ENCODE measurements at places on chromosomes 16 and 17.

- no peak for DNase-seq
Observed at GRCh38 chr17:55612691-55613141, 101.5 kb upstream of the SMIM36 start.

DNA sequence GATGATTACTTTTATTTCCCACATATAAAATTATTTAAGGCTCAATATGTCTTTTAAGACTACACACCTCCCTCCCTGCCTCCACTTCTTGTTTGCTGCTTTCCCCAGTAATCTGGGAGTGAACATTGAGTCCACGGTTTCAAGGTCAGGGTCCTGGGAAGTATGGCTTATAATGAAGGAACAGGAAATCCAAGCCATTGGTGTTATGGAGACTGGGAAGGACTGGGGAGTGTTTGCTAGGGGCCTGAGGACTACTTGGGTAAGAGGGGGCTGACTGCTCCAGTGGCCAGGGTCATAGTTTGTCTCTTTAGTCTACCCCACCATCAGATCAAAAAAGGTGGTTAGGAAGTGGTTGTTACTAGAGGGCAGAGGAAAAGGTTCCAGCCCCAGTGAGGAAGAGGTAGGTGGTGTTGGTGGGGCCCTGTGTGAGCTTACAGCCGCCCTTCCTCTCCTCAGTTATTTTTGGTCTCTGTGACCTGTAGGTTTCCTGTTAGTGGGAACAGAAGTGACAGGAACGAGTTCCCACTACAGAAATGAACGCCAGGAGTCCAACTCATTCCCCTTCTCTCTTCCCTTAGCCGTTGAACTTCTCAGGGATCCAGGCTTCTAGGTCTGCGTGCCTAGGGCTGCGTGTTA, 742 bp upstream of the SLC16A13 start:
- DNase-seq = no peak

- DNase-seq = no peak
Observed at GRCh38 chr17:17577373-17577772, 14.1 kb downstream of the PEMT start.

DNA sequence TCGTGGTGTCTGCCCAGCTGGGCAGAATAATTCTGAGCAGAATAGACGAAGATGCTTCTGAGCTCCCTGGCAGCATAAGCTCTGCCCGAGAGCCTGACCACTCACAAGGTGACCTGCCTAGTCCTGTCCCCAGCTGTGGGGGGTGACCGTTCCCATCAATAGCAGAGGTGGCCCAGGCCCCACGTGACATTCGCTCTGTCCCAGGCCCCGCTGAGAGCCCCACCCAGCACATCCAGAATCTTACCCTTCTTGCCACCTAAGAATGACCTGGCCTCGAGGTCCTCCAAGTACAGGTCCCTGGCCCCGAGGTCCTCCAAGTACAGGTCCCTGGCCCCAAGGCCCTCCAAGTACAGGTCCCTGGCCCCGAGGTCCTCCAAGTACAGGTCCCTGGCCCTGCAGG, 695 bp upstream of the TMEM204 start:
- DNase-seq = no peak

- DNase-seq = no peak
Observed at GRCh38 chr16:73572135-73572828, 524.4 kb upstream of the ZFHX3 start.

GRCh38 chr16:379183-379960, 2.4 kb downstream of the PGAP6 start:
- DNase-seq = no peak

DNA sequence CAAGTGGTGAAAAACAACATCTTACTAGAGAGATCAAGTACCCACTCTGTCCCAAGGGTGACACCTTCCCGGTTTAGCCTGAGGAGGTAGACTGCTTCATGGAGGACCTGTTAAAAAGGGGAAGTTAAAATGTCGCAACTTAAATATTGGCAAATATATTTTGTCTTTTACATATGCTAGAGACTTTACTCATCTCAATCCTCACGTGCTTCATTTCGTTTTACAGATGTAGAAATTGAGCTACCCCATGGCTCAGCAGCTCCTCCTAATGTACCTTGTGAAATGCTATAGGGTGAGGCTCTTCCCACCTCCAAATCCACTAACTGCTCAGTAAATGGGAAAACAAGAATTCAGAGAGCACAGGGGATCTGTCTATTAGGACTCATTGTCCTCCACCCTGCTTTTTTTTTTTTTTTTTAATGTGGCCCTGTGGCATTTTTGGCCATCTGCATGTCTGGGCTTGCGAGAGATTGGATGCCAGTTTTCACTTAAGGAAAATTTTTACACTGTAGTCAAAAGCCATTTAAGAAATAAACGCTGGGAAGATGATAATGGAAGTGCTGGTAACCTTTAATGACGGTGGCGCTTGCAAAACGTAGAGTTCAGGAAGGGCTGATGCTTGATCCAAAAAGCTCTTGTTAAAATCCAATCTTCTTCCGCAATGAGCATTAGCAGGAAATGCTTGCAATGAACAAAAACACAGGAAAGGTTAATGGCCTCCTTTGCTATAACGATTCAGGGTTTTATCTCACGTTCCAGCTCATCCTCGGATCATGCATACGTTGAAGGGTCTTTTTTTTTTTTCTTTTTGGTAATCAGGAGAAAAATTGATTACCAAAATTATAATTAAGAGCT, 39.8 kb downstream of the HSBP1 start:
- DNase-seq = no peak

DNA sequence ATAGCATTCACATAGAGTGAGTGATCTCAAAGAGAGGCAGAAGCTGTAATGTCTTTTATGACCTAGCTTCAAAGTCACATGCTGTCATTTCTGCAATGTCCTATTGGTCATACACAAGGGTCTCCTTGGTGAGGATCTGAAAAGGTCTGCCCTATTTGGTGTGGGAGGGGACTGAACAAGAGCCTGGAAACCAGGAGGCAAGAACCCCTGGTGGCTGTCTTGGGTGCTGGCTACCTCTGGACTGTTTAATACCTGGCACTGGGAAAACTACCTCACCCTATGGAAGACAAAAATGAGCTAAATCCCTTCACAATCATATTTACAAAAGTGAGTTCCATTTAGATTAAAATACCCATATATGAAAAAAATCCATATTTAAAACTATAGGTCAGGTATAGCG, 9.0 kb downstream of the KCTD13 start:
- no peak for DNase-seq

DNA sequence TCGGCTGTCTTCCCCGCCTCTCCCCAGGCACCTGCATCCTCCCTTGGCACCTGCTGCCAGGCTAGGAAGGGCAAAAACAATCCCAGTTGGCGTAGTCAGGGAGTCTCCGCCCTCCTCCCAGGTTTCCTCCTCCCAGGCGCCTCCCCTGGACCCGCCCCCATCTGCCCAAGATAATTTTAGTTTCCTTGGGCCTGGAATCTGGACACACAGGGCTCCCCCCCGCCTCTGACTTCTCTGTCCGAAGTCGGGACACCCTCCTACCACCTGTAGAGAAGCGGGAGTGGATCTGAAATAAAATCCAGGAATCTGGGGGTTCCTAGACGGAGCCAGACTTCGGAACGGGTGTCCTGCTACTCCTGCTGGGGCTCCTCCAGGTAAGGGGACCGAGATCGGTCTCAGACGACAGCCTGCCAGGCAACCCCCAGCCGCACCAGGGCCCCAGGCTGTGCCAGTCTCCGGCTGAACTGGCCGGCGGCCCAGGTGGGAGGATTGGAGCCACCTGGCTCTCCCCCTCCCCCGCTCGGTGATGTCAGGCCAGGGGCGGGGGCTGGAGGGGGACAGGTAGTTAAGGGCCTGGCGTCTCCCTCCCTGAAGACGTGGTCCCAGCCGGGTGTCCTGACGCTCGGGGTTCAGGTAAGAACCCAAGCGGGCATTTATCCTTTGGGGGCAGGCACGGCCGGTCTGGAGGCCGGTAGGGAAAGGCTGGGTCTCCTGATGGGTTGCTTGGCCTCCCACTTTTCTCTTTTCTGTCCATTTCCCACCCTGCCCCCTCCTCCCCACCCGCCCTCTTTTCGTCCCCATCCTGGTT, at the start of gene GRB7:
Gene GRB7, plus strand, starts transcription at position 179 of the 808 bp plus-strand sequence. CDS start 4,364 bp downstream, outside the sequence.
- DNase-seq = no peak

DNA sequence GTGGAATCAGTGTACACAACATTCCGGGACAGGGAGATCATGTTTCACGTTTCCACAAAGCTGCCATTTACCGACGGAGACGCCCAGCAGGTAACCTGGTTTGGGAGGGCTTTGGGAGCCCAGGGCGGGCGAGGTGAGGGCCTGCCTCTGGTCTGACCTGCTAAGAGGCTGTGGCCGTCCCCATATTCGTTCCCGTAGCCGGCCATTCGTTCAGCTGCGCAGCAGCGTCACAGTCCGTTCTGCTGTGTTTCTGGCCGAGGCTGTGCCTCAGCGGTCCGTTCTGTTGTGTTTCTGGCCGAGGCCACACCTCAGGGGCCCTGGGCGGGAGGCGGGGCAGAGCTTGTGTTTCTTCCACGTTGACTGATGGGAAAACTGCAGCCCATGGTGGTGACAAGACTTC, 68.0 kb downstream of the OR1D5 start:
- DNase-seq = no peak

DNA sequence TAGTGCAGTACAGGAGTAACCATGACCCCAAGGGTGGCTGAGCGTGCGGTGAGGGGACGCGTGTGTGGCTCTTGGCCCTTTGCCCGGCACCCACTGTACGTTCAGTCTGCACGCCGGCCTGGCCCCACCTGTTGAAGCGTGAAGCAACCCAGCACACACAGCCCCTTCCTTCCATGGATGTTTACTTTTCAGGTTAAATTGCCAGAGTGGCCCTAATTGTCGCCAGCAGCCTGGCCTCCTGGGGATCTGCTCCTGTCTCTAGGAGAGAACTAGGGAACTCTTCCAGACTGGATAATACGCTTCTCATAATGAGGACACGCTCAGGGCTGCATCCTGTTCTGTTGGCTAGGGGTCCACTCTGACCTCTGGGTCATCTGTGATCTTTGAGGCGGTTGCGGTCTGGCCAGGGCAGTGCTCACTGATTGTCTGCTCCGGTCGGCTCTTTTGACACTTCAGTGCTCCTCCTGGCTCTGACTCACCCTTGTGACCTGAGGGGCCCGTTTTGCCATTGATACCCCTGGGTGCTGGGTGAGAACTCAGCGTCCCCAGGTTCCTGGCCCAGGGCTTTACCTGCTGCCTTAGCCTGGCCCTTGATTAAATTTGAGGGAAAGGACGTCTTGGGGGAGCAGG, 27.7 kb downstream of the TPSG1 start:
- no peak for DNase-seq

DNA sequence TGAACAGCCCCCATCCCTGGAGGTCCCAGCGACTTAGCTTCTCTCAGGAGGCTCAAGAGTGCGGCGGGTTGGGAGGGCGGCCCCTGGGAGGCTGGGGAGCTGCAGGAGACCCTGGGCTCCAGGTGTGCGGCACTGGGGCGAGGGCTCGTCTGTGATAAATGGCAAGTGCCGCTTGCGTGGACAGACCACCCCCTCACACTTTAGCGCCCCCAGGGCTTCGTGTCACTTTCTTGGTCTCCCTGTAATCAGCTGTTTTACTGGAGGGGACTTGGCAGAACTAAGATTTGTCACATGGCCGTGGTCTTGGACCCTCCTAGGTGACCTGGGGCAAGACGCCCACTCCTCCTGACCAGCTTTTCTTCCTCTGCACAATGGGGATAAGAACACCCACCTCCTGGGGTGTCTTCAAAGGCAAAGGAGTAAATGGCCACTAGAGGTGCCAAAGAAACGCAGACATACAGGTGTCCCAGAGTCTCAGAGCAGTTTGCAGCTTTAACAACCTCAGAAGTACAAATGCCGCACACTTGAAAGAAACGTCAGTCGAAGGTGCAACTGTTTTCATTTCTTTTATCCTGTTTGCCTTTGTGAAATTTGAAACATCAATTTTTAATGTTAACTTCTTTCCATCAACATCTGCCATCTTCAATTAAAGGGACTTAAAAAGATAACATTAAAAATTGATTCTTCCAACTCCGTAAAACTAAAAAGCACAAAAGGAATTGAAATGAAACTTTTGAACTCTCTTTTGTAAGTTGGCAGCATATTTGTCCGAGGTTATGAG, 946 bp downstream of the OSGIN1 start:
- no peak for DNase-seq

GRCh38 chr17:21228845-21229244, 14.9 kb upstream of the TMEM11 start:
- DNase-seq = no peak

- no peak for DNase-seq
Observed at GRCh38 chr16:55297062-55297909, 26.7 kb upstream of the IRX6 start.

DNA sequence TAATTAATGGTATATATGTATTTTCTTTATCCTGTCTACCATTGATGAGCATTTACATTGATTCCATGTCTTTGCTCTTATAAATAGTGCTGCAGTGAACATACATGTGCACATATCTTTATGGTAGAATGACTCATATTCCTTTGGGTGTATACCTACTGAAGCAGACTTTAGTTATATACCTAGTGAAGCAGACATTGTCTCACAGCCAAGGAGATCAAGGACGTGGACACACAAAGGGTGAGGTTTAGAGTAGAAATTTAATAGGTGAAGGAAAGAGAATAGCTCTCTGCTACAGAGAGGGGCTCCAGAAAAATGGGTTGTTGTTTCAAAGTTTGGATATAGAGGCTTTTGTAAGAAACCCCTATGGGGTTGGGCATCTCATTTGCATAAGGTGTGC, 700.3 kb downstream of the CDH11 start:
- no peak for DNase-seq

DNA sequence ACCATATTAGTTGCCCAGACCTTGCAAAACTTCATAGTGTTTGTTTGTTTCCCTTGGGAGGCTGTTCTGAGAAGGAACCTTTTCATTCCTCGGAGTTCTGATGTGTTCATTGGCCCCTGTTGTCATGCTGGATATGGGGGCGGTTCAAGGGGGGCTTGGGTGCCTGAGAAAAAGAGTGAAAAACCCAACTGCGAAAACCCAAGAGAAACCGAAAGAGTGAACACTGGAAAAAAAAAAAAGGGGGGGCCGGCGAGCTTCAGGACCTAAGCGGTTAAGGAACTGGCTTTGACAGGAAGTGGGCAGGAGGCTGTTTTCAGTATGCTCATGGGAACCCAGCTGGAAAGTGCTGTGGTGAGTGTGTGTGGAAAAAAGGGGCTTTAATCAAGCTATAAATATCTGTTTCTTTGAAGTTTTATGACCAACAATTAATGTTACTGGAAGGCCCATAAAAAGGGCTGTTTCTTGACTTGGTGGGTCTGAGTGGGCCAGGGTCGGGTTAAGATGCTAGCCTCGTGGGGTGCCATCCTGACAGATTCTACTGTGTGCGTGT, 510.7 kb downstream of the MAF start:
- DNase-seq = no peak

DNA sequence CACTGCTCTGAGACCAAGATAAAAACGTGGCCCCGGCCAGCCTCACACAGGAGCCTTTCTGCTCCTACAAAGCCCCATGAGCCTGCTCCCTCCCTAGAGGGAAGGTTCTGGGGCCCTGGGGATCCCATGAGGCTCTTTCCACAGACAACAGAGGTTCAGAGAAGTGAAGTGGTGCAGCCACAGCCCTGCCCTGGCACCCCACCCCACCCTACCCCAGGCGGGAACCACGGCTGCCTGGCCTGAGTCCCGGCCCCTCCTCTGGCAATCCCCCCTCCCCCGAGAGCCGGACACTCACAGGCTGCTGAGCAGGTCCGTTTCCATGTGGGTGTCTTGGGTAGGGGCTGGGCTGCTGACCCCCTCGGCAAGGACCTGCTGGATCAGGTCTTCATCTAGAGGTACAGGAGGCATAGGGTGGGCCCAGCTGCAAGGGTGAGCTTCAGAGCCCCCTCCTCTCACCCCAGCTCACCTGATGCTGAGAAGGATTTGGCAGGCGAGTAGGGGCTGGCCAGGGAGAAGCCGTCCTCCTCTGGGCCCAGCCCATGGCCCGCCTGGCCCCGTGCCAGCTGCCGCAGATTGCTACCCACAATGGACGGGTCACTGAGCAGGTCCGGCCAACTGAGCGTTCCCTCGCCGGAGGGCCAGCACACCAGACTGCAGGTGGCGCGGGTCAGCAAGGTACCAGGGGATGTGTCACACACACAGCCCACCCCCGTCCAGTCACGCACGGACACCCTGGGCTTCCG, 38.7 kb downstream of the PKD1 start:
- no peak for DNase-seq
